ENCODE measurements at places on chromosomes 2 and 18.

- no peak for DNase-seq
Observed at GRCh38 chr2:88729061-88729745, 37.7 kb downstream of the RPIA start.

DNA sequence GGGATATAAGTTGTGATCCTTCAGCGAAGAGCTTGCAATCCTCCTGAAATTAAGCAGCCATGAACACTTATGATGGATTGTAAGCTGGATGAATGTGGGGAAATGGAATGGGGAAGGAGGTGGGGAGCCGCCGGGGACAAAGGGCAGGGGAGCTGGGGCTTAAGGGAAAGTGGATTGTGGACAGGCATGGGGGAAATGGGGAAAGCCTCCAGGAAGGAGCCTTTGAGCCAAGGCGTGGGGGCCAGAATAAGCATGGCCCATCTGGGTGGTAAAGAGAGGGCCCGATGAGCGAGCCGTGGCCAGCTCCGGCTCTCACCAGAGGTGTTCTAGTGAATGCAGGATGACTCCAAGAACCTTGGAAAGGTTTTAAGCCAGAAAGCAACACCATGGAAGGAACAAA lies 124.0 kb downstream of the SMAD7 start:
- DNase-seq = no peak

- no peak for DNase-seq
Observed at GRCh38 chr18:44900627-44901026, 219.9 kb downstream of the SETBP1 start.

GRCh38 chr18:28846958-28847357 lies 670.0 kb upstream of the CDH2 start:
- no peak for DNase-seq

DNA sequence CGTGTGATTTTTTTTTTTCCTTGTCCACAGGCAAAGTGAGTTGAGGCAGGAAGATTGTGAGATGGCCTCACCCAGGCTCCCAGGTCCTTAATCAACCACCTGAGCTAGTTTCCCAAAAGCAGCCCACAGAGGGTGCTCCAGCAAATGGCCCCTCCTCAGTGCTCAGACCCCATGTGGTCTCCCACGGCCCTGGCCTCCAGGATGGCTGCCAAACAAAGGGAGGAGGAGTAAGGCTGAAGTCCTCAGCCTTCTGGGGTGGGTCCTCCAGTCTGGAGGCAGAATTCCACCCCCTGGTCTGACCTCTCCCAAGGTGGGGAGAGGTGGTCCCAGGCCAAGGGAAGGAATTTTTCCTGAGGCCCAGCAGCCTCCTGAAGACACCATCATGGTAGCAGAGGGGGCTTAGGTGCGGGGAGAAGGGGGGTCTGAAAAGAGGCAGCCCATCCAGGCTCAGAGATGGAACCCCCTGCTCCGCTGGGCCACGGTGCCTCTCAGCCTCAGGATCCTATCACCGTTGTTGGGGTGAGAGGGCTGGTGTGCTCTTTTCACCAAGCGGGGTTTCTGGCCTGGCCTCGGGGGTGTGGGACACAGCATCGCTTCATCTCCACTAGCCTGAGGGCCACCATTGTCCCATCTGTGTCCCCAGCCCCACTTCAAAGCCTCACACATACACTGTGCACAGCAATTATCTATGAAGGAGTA lies 2.3 kb downstream of the NGEF start:
- DNase-seq = no peak

DNA sequence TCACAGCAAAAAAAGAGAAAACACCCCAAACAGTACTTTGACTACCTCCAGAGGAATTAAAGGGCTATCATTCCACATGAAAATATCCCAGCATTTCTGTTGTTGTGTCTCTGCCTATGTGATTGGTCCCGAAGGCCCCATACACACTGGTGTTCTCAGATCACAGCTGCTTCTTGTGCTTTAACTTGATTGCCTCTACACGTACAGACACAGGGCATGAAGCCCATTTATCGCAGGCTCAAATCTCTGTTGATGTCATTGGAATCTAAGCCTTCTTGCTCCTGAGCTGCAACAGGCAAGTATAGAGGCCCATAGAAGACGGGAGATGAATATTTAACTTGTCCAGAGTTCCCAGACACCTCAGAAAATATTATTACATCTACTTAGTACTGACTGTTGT lies 405.2 kb downstream of the NCKAP5 start:
- no peak for DNase-seq

DNA sequence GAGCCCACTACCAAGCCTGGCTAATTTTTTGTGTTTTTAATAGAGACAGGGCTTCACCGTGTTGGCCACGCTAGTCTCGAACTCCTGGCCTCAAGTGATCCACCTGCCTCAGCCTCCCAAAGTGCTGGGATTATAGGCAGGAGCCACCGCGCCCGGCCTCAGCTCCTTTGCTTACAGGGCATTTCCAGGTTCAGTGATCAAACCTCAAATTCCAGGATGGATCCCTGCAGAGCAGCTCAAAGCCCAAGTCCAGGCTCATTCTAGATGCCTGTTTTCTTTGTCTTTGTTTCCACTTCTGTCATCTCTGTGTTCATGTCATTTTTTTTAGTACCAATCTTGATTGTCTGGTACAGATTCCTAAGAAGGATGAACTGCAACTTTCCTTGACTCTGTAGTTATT lies 41.9 kb downstream of the TNFRSF11A start:
- DNase-seq = no peak

DNA sequence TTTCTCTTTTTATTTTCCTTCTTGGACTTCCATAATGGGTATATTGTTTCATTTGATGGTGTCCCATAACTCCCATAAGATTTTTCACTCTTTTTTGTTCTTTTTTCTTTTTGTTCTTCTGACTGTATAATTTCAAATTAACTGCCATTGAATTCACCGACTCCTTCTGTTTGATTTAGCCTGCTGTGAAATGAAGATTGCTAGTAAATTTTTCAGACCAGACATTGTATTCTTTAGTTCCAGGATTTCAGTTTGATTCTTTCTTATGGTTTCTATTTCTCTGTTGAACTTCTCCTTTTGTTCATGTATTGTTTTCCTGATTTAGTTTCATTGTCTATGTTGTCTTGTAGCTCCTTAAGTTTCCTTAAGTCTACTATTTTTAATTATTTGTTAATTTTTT lies 87.6 kb upstream of the SPOPL start:
- DNase-seq = no peak
